ENCODE measurements at places on chromosomes 13 and 19.

GRCh38 chr13:97226788-97227627 lies 4.9 kb downstream of the MBNL2 start:
- DNase-seq, result no peak

- no peak for DNase-seq
Observed at GRCh38 chr13:78022164-78022877, 103.7 kb upstream of the EDNRB start.

- DNase-seq, result no peak
Observed at GRCh38 chr13:36344173-36344572, 2.0 kb downstream of the SPART start.

GRCh38 chr19:27966390-27966816 lies 1246.5 kb downstream of the UQCRFS1 start:
- DNase-seq, result no peak

DNA sequence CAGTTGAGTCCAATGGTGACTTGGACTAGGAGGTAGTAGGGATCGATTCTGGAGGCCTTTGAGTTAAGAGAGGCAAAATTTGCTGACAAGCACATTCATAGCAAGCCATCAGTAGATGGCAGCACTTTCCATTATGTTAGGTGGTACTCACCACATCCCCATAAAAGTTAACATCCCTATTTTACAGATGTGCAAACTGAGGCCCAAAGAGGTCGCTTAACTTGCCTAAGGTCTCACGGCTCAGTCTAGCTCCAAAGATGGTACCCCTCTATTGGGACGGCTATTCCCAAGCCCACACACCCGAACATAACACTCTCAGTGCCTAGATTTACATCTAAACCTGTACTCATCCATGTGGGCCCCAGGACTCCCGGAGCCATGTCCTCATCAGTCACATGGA lies 21.5 kb upstream of the FOSB start:
- no peak for DNase-seq

DNA sequence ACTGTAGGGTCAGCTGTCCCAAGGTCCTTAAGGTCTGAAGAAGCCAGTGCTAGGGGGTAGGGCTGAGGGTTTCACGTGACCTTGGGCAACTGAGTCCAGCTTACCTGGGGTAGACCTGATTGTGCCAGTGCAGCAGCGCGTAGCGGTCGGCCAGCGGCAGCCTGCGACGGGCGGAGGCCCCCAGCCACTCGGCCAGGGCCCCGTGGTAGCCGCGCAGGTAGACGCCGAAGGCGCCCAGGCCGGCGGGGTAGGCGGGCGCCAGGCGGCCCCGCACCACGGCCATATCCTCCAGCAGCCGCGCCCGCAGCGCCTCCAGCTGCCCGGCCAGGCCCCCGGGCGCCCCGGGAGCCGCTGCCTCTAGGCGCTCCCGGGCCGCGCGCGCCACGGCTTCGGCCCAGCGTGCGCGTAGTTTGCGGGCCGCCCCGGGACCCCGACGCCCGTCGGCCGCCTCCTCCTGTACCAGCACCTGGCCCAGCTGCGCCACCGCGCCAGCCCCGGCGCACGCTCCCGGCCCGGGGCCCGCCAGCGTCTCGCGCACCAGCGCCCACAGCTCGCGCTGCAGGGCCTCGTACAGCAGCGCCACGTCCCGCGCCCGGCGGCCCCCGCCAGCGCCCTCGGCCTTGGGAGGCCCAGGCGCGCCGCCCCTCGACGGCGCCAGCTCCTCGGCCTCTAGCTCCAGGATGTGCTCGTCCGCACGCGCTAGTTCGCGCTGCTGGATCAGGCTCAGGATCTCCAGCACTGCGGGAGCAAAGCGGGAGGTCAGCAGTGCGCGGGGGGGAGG lies 10.9 kb downstream of the EXOC3L2 start:
- no peak for DNase-seq
